ENCODE measurements at places on chromosomes 16 and 17.

DNA sequence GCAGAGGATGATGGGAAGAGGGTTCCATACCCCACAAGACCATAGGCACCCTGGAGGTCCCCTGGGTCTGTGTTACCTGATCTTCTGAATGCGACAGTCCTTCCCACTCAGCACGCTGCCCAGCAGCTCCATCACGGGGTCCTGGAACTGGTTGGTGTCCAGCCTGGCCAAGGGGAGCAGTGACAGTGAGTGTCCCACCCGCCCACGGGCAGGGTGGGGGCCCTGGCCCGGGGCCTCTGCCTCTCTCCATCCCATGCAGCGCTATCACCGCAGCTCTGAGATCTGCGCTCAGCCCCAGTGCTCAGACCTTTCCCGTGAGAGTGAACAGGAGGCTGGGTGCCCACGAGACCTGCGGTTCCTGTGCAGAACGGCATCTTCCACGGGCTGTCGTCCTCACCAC is 15.6 kb downstream of the NLRC3 start:
- DNase-seq, result no peak

DNA sequence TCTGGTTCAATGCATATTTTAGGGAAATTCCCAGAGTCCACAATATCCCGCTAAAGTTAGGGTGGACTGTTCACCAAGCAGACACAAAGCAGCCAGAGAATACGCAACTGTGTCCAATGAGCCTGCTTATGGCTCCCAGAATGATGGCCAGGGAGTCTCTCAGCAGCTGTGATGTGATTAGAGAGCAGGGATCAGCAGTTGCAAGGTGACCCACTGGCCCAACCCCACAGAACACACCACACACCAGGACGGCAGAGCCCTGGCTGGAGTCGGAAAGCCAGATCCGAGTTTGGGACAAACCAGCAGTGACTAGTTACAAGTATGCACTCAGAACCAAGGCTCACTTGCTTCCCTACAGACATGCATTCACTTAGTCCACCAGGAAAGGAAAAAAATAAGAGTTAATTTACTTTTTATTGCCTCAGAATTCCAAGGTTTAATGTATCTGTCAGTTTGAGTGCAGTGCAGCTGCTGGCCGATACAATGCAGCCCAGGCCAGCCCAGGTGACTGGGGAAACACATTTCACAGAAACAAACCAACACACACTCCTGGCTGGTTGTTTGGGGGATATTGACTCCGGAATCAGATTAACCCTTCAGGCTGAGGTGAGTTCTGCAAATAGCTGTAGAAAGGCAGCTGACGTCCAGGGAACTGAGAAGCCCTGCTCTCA is 121.7 kb downstream of the HIC1 start:
- no peak for DNase-seq

GRCh38 chr16:87235810-87236515 is 81.2 kb downstream of the C16orf95 start:
- no peak for DNase-seq

DNA sequence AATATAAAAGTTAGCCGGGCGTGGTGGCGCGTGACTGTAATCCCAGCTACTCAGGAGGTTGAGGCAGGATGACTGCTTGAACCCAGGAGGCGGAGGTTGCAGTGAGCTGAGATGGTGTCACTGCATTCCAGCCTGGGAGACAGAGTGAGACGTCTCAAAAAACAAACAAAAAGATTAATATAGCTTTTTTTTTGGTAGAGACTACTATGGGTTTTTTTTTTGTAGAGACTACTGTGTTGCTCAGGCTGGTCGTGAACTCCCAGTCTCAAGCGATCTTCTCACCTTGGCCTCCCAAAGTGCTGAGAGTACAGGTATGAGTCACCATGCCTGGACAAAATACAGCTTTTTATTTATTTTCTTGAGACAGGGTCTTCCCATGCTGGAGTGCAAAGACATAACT is 20.2 kb downstream of the ZNRF1 start:
- no peak for DNase-seq

DNA sequence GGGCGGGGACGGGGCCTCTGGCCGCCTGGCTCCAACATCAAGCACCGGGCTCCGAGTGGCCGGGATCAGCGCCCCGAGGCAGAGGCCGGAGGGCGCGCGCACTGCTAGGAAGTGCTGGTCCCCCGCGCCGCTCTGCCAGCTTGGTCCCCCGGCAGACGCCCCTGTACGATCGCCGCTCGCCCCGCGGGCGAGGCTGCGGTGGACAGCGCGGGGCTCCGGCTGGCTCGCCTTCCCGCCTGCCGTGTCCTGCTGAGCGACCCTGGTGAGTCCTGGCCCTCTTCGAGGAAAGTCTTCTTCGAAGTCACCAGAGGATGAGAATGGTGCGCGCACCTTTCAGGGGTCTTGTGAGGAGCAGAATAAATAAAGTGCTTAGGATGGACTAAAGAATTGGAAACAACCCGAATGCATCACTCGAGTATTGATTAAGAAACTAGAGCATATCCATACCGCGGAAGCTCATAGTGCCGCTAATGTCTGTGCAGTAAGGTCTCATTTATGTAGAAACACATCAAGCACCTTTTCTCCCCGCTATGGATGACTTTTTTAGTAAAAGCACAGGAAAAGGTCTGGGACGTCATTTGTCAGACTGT is 392 bp downstream of the ZNF213 start:
- no peak for DNase-seq

DNA sequence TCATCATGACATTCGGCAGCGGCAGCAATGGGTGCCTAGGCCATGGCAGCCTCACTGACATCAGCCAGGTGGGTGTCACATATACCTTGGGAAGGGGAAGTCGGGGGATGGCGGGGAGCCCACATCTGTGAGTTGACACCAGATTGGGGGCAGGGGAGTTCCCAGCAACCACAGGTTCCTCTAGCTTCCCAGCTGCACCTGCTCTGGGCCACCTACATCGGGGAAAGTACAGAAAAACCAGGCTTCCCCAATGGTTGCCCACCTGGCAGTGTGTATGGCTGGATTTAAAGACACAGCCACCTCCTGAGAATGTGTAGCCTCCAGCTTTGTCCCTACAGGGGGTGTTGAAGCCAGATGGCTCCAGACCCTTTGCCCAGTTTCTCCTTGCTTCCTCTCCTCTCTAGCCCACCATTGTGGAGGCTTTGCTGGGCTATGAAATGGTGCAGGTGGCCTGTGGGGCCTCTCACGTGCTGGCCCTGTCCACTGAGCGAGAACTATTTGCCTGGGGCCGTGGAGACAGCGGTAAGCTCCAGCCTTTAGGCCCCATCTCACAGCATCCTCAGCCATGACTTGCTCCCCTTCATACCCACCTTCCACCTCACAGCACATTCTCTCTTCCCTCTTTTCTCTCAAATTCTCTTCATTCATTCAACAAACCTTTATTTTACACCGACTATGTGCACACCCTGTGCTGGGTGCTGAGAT is 5.0 kb upstream of the TRAF4 start:
- DNase-seq, result no peak

DNA sequence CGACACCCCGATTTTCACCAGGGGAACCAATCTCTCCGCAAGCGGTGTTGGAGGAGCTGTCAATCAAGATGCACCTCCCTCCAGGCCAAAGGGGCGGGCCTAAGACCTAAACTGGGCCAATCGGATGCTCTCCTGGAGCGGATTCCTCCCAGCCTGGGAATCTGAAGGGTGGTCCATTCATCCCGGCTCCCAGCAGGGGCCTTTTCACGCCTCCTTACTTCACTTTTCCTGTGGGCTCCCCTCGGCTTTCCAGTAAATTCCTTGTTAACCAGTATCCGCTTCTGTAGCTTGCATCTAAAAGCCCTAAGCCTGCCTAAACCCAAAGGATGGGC is 17.1 kb downstream of the C16orf74 start:
- DNase-seq, result no peak

DNA sequence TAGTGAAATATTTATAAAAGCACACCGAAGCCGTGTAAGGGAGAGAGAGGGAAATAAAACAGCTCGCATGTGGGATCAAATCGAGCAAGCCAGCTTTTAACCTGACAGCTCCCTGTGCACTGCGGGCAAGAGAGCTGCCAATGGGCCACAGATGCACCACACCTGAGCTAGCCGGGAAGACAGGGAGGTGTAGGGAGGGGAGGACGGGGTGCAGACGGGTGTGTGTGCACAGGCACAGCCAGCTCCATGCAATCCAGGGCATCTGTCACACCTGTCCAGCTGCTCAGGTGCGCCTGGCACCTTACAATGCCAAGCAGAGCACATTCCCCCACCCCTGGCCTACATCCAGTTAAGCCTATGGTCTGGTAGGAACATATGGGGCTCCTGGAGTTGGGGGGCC is 70.0 kb downstream of the C16orf78 start:
- DNase-seq, result no peak

DNA sequence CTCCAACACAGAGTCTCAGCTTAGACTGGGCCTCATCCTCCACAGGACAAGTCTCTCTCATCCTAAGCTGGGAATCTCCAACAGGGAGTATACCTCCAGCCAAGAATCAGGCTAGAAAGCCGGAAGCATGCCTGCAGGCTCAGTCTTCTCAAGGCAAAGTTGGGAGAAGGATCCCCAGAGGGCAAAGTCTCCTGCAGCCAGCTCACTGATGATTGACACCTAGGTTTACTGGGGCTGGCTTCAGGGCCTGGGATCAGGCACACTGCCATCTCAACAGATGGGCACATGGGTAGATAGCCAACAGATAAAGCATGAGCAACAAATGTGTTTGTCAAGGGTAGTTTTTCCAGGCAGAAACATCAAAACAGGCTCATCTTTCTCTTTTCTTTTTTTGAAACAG is 56.1 kb upstream of the TOX3 start:
- DNase-seq, result no peak

All from NCI-H1436 treated with DMSO at 0.1 percent for 48 hours (cell line).